Psoas muscle (tissue), 8 donors: ENCODE measurements at places on chromosomes 5 and 9.

DNA sequence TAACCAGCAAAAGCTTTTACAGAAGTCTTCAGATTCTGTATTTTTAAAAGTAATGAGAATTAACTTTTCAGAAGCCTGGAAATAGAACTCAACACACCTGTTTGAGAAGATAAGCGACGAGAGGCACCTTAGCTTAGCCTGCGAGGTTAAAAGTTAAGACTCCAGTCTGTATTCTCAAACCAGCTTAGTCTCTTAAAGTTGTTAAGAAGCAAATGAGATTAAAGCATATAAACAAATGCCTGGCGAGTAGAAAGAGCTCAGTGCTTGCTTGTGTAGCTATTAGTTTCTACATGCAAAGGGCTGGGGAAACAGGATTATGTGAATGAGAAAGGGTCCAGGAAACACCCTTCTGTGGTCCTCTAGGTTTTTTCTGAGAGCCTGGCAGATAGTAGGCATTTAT, 51.7 kb downstream of the MTAP start:
- H3K27me3 ChIP-seq: no peaks in the 10 kb centered on the region
- H3K36me3 ChIP-seq: peaks cover 47% of the 10 kb centered on the region
- H3K4me1 ChIP-seq: no peaks in the 10 kb centered on the region
- no peak for DNase-seq
- no peak overlapping the region for H3K4me3 ChIP-seq

DNA sequence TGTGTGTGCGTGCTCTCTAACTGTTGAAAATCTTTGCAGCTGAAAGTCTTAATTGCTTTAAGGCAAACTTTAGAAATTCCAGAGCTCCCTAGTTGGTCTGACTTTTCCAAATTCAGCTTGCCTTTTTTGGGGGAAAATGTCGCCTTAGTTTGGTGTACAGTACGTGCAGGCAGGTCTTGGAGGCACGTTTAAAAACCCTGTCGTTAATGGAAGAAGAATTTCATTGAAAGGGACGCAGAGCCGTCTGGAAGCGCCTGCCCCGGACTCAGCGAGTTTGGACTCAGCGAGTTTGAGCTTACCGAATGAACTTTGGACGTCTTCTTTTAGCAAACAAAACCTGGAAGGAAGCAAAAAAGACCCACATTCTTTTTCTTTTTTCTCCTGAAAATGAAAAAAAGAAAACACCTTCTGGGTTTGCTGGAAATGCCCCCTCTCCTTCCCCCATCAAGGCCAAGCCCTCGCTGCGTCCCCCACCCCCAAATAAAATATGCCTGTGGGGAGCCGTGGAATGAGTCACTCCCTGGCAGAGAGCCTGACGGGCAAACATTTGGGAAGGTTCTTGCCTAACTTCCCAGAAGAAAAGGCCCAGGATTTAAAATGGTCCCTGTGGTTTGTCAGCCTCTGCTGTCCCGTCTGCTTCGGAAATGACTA, 1.5 kb downstream of the NEK6 start:
- peaks cover 35% of the 10 kb centered on the region for H3K4me1 ChIP-seq
- H3K27me3 ChIP-seq: no peaks in the 10 kb centered on the region
- peak; percentile 79 for DNase-seq

GRCh38 chr9:135051316-135052038, 36.0 kb upstream of the OLFM1 start:
- H3K4me1 ChIP-seq: no peaks in the 10 kb centered on the region
- no peak overlapping the region for H3K4me3 ChIP-seq
- peaks cover 8% of the 10 kb centered on the region for H3K27me3 ChIP-seq
- no peak for DNase-seq

DNA sequence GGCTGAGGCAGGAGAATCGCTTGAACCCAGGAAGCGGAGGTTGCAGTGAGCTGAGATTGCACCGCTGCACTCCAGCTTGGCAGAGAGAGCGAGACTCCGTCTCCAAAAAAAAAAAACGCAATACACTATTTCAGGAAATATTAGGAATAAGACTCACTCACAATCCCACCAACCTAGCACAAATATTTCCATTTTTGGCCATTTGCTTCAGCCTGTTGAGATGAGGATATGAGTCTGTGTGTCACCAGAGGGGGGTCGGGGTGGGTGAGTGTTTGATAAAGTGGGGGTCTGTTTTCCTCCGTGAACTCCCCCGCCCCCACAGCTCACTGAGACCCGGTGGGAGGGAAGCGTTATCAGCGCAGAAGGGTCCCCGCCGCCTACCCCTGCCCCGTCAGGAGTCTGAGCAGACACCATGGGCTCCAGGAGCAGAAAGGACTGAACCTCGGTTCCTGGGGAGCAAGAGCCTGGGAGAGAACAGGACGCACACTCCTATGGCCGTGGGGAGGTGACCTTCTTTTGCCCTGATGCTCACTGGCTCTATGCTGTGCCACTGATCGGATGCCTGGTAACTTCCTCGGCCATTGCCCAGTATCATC, 153.8 kb upstream of the PHYKPL start:
- H3K4me3 ChIP-seq: no peak overlapping the region
- H3K27ac ChIP-seq: no peak overlapping the region
- no peak for DNase-seq

GRCh38 chr5:138726848-138727247, 26.4 kb upstream of the CTNNA1 start:
- no peak for DNase-seq
- no peaks in the 10 kb centered on the region for H3K36me3 ChIP-seq
- no peak overlapping the region for H3K4me3 ChIP-seq
- no peaks in the 10 kb centered on the region for H3K27me3 ChIP-seq
